C1 segment of cervical spinal cord (tissue), 14 donors: ENCODE measurements at places on chromosomes 7 and 10.

- DNase-seq, result no peak
Observed at GRCh38 chr7:118040562-118040961, 143.4 kb upstream of the LSM8 start.

- no peak for DNase-seq
Observed at GRCh38 chr7:74043523-74043951, 15.6 kb downstream of the ELN start.

- no peak for DNase-seq
Observed at GRCh38 chr7:39383136-39383535, 183.1 kb upstream of the YAE1 start.

- no peak for DNase-seq
Observed at GRCh38 chr7:139703487-139704307, 74.1 kb downstream of the HIPK2 start.

- no peak for DNase-seq
Observed at GRCh38 chr7:27196287-27196767, 3.6 kb downstream of the HOXA13 start.

DNA sequence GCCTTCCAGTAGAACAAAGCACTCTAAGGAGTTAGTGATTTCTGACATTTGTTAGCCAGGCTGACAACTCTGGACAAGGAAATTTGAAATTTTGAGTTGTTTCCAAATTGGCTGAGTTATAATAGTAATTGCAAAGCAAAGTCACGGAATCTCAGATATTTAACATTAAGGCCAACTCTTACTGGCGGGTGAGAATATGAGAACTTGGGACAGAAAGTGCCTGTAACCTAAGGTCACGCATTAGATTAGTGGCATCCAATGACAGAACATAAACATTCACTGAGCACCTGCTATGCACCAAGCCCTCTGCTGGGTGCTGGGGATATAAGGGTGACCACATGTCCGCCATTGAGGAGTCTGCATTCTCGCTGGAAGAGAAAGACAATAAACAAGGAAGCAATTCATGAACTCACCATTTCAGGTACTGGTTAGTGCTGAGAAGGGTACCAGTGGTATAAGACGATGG lies 45.5 kb upstream of the CHST15 start:
- DNase-seq, result no peak

GRCh38 chr10:33395201-33395600 lies 60.7 kb upstream of the NRP1 start:
- DNase-seq, result no peak

DNA sequence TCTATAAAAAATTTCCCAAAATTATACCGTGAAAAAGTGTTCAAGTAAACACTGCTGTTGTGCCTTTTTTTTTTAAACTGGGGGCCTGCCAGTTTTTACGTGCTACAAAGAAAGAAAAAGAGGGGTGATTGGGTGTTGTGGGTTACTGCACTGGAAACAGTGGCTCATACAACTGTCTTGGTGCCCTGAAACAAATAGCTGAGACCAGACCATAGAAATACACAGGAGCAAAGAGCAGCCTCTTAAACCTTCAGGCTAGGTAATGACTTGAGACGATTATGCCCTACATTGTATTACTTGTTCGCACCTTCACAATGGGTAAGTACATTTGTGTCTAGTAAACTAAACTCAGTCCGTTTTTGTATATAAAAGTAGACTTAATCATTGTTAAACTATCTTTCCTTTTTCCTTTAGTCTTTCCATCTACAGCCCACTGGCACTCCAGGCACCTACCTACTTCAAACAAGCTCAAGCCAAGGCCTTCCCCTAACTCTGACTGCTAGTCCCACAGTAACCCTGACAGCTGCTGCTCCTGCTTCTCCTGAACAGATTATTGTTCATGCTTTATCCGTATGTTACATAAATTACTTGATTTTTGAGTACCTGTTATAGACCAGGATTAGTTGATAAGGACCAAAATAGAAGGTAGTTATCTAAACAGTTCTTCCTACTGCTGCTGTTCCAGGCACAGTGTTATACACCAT lies 26.6 kb downstream of the TMEM243 start:
- DNase-seq, result no peak

- no peak for DNase-seq
Observed at GRCh38 chr10:44752451-44753441, 158.4 kb upstream of the TMEM72 start.

- DNase-seq, result no peak
Observed at GRCh38 chr7:102077081-102077480, 209.6 kb upstream of the SH2B2 start.

- DNase-seq, result no peak
Observed at GRCh38 chr7:96203786-96204185, 118.1 kb downstream of the SLC25A13 start.

GRCh38 chr7:87217983-87218653 lies 1.4 kb downstream of the TMEM243 start:
- DNase-seq, result no peak

- no peak for DNase-seq
Observed at GRCh38 chr10:785089-785860, 95.8 kb upstream of the DIP2C start.

DNA sequence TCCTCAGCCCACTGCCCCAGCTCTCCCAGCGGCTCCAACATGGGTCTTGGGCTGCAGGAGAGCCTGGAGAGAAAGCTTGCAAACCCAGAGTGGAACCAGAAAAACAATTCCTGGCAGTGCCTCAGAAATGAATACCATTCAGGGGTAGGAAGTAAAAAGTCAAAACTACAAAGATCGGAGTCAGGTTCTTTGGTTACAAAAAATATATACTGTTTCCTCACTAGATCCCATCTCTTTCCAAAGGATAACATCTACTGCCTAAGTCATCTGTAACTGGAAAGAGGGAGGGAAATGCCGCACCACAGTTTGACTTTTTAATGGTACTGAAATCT lies 14.9 kb downstream of the CREB3L2 start:
- DNase-seq, result no peak

GRCh38 chr10:43304687-43305333 lies 37.9 kb upstream of the RASGEF1A start:
- no peak for DNase-seq

- DNase-seq, result no peak
Observed at GRCh38 chr7:132242192-132242812, 334.0 kb downstream of the PLXNA4 start.

DNA sequence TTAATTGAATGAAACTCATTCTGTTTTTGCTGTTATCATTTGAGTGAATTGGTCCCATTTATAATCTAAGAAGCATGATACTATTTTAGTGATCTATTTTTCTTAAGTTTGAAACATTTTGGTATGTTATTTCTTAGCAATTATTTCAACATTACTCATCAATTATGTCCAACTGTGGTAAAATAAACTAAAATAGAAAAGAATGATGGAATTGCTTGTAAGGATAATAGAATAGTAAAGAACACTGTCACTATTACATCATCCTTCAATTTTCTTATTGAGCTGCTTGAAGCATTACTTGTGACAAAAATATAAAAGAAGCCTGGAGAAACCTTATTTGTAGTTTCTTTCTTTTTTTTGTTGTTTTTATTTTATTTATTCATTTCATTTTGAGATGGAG lies 42.4 kb downstream of the ZNF487 start:
- no peak for DNase-seq

- DNase-seq, result no peak
Observed at GRCh38 chr10:132482090-132482800, 55.3 kb upstream of the INPP5A start.

GRCh38 chr10:43220657-43221418 lies 46.0 kb downstream of the RASGEF1A start:
- no peak for DNase-seq

DNA sequence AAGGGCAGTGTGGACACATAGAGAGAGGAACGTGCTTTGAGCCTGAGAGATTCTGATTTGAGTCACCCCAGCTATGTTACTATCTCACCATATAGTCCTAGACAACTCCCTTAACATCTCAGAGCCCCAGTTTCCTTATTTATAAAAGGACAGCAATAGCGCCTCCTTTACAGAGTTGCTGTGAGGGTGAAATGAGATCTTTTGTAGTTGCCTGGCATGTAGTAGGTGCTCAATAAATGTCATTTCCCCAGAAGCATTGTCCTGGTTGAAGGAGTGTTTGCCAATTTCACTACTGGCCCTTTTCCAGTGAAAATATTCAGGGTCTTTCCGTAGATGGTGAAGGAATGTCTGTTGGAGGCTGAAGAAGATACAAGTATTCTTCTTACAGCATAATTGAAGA lies 51.3 kb upstream of the FAM180A start:
- no peak for DNase-seq
